ENCODE measurements at places on chromosomes 13 and 19.

- DNase-seq, result no peak
Measured at GRCh38 chr13:108425056-108425455, 155.5 kb downstream of the TNFSF13B start.

DNA sequence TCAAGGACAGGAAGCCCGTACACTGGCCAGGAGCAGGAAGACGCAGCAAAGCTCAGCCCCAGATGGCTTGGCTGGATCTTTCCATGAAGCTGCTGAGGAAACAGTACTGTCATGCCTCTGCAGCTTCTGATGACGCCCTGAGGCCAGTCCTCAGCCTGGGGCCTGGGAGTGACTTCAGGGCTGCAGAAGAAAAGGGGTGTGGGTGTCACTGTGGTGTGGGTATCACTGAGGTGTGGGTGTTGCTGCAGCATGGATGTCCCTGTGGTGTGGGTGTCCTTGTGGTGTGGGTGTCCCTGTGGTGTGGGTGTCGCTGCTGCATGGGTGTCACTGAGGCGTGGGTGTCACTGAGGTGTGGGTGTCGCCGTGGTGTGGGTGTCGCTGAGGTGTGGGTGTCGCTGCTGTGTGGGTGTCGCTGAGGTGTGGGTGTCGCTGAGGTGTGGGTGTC is 12.0 kb upstream of the GAS6 start:
- no peak for DNase-seq

DNA sequence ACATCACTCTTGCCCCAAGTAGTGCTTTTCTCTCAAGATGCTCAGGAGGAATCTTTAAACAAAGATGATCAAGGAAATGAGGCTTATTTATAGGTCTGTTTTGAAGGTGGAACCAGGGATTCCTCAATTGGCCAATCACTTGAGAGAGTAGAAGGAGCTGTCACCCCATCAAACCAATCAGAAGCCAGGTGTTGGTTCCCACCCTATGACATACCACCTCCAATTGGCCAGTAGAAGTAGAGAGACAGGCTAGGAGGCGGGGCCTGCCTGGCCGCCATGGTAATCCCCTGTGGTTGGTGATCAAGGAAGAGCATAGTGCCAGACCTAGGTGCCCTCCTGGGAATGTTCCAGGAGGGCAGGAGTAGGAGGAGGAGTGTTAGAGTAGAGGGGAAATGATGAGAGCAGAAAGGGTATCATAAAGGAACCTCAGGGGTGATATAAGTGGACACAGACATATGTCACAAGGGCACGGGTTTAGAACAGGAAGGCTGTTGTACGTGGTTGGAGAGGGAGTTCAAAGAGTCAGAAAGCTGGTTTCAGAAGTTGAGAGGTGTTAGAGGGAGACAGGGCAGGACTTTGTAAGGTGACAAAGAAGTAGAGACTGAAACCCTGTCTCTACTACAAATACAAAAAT is 10.5 kb downstream of the PMIS2 start:
- DNase-seq, result no peak

GRCh38 chr19:478236-478903 is 17.5 kb upstream of the SHC2 start:
- DNase-seq, result no peak

GRCh38 chr19:28134311-28134710 is 1078.6 kb downstream of the UQCRFS1 start:
- DNase-seq, result no peak

- DNase-seq, result no peak
Measured at GRCh38 chr19:51548213-51548651, 16.8 kb upstream of the SIGLEC6 start.

DNA sequence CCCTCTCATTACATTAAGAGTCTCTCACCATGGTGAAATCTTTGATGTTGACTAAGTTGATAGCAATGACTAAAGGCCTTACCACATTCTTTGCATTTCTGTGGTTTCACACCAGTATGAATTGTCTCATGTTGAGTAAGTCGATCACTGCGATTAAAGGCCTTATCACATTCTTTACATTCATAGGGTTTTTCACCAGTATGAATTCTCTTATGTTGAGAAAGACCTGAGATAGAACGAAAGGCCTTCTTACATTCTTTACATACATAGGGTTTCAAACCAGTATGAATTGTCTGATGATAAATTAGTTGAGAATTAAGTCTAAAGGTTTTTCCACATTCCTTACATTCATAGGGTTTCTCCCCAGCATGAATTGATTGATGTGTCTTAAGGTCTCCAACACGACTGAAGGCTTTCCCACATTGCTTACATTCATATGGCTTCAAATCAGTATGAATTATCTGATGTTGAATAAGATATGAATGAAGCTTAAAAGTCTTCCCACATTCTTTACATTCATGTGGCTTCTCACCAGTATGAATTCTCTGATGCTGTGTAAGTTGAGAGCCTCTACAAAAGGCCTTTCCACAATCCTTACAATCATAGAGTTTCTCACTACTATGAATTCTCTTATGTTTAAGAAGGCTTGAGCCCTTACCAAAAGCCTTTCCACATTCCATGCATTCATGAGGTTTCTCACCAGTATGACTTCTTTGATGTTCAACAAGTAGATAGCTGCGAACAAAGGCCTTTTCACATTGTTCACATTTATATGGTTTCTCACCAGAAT is 45.6 kb downstream of the ZNF283 start:
- no peak for DNase-seq

DNA sequence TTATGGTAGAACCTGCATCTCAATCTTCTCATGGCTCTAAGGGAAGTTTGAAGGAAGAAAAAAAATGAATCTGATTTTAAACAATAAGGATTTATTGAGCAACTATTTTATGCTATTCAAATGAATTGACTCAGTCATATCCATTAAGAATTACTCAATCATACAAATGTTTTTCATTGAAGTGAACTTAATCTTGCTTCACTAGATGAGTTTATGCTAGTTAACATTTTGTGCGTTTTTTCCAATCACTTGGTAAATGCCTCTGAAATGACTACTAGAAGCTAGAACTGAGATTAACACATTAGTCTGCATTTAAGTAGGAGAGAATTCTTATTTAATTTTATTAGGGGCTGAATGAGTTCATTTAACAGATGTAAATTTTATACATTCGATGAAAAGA is 25.2 kb downstream of the RXFP2 start:
- DNase-seq, result no peak

DNA sequence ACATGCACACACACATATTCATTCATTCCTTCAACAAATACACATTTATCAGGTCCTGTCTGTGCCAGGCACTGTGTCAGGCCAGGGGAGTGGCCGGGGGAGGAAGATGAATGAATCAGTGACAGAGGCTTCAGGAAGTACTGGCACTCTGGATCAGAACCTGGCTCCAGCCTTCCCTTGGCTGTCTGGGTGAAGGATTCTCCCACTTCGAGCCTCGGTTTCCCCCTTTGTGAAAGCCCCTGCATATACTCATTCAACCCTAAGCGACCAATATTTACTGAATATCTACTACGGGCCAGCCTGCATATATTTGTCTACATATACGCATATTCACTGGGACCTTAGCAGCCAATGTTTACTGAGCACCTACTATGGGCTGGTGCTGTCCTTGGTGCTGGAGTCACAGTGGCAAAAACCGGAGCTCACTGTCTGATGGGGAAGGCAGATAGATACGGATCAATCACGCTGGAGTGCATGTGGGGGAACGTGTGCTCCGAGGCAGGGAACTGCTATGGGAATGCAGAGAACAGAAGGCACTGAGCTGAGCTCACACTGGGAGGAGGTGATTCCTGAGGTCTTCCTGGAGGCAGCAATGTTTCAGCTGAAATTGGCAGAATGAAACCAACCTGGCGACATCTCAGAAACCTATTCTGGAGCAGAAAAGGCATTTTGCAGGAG is 636 bp upstream of the ZNF579 start:
- no peak for DNase-seq

GRCh38 chr19:9075064-9075949 is 11.6 kb upstream of the OR1M1 start:
- DNase-seq, result no peak
